ENCODE measurements at places on chromosomes 3 and 15.
A peak's percentile ranks its signal among the peaks of the same experiment; 100 is the strongest.

- no peak for DNase-seq
Observed at GRCh38 chr15:95129574-95129973, 898.2 kb downstream of the MCTP2 start.

DNA sequence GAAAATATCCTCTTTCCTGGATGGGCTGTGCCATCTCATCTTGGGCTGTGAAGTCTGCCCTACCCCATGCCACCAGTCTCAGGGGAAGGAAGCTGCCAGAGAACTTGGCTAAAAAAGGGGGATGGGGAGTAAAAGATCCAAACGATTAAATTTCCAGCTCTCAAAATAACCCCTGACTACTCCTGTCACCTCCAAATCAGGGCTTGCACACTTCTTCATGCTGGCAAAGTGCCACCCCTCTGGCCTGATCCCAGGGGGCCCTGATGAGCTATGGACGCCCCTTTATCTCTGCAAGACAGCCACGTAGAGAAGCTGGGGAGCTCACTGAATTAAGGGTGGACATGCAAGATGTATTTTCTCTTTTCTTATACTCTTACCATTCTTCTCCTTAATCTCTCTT, 1.2 kb upstream of the MLF1 start:
- DNase-seq = no peak

DNA sequence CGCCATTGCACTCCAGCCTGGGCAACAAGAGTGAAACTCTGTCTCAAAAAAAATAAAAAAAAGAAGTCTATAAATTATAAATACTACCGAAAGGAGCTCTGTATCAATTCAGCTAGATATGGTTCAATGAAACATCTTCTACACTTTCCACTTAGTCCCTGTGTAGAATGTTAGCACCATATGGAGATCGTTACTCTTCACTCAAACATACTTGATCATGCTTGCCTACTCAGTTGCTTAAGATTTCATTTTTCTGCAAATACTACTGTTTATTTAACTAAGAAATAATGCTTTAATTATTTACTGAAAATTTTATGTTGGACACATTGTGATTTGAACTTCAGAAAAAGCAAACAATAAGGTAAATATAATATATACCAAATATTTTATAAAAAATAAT, 17.1 kb upstream of the NANOGP8 start:
- DNase-seq = no peak

DNA sequence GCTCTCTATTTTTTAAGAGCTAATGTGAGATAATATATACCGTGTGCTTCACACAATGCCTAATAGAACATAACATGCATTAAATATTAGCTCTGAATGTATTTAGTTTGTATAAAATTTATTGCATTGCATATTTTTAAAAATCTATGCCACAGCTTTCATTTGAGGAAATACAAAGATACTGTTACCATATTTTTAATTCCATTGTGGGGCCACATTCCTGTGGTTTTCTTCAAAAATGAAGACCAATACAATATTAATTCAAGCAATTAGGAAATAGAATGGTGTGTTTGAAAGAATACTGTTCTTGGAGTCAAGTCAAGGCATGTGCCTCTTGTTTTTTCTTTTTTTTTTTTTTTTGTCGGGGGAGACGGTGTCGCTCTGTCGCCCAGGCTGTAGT, 95.4 kb upstream of the CADPS start:
- DNase-seq = no peak

GRCh38 chr15:40342416-40343320, 1.9 kb upstream of the CCDC9B start:
- DNase-seq = no peak

DNA sequence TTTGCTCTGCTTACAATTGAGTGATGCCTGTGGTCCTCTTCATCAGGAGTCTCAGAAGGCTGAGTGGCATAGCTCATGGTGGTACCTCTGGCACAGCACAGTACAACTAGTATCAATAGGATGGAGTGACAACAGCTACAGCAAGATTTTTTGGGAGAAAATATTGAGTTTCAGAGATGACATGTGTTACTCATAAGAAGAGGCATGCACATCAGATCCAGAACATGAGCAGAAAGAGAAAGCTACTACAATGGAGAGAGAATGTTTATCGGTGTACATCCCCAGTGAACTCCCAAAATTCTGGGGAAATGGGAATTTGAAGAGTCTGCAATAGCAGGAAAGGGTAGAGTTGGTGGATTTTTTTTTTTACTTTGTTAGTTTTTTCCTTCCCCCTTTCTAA, 130.5 kb upstream of the MB21D2 start:
- no peak for DNase-seq

- DNase-seq = peak; percentile 39
Observed at GRCh38 chr3:9951598-9951961, 628 bp downstream of the PRRT3 start.

DNA sequence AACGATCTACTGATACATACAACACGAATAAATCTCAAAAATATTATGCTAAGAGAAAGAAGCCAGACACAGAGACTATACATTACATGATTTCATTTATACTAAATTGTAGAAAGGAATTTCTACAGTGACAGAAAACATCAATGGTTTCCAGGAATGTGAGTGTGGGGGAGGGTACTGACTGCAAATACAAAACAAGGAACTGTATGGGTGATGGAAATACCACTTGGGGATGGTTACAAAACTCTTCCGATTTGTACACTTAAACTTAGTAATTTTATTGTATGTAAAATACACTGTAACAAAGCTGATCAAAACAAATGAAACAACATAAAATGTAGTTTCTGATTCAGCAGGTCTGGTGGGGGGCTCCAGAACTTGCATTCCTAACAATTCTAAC, 45.8 kb upstream of the IP6K2 start:
- DNase-seq = no peak

DNA sequence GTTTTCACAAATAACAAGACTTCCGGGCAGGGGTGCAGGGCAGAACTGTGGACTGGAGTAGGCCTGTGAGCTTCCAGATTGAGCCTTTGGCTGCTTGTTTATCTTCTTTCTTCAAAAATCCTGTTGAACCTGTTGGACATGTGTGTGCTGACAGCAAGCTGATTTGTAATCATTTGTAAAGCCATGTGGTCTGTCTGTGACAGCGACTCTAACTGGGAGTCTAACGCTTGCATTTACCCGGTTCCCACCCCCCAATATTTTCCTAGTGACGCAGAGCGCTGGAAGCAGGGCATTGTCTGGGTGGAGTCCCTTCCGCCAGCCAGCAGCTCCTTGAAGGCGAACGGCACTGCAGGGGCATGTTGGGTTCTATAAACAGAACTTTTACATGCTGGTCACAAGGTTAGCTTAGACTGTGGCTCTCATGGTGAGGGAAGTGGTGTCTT, 85.7 kb upstream of the MYZAP start:
- DNase-seq = no peak

DNA sequence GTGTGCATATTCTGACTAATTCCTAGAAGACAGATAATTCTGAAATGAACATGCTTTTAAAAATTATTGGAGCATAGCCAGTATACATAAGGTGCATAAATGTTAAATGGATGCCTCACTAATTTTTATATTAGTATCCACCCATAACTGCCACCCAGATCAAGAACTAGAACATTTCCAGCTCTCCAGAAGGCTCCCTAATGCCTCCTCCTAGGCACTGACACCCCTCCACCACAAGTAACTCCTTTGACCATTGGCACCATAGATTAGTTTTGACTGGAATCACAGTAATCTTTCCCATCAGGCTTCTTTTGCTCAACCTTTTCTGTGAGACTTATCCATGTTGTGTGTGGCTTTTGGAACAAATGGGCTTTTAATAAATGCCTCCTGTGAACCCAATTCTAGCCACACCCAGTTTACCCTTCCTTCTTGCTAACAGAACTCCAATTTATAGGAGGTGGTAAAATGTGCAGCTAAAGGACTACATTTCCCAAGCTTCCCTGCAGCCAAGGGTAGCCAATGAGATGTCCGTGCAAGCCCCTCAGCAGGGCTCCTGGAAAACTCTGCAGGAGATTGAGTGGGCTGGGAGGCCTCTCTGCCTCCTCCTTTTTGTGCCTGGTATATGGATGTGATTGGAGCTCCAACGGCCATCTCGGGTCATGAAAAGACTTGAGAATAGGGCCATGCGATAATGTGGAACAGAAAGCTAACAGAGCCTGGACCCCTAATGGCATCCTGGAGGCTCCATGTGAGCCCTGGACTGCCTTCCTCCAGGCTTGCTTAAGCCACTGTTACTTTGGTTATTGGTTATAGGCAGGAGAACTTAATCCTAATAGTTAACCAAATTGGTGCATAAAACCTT, 322.6 kb upstream of the TLE3 start:
- DNase-seq = no peak

GRCh38 chr3:82143661-82144412, 382.4 kb upstream of the GBE1 start:
- no peak for DNase-seq

- DNase-seq = no peak
Observed at GRCh38 chr3:15342945-15343344, 10.6 kb upstream of the SH3BP5 start.

DNA sequence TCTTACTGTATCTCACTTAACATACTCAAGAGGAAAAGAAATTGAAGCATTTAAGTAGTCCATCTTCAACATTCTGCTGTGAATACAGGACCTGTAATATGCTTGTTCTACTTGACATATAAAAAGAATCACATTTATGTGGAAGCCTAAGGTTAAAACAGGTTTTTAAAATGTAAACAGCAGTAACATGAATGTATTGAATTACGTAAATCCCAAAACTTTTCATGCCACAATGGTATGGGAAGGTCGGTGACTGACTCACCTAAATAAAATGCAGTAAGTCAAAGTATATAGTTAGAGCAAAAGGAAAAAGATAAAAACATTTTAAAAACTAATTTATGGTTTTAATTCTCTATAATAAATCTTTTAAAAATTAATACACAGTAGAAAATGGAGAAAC, 115.7 kb upstream of the TJP1 start:
- no peak for DNase-seq

DNA sequence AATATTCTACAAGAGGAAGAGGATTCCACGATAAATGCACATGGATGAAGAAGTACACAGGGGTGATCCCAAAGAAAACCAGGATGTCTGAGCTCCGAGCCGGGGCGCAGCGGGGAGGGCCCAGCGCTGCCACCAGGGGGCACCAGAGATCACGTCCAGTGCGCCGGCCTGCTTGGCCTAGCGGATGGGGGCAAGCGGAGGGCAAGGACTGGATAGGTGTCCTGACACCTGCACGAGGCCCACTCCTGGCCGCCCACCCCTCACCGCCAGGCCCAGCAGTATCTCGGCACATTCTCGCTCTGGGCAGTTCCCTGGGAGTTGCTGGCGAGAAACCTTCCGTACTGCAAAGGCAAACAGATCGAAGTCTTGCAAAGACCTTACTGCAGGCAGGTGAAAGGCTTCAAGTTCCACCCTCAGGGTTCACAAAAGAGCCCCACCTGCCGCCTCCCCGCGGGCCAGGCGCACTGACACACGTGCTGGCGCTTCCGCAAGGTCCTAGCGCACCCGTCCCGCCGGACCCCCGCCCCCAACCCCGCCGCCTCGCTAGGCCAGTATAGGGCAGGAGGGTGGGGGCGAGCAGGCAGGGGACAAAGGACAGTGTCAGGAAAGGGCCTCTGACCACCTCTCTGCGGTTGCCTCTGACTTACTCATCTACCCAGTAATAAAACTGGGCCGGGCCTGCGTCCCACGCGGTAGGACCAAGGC, 3.3 kb downstream of the ANKRD63 start:
- peak; percentile 67 for DNase-seq

- no peak for DNase-seq
Observed at GRCh38 chr15:30008156-30008555, 74.6 kb upstream of the GOLGA8J start.
